ENCODE measurements at places on chromosomes 2 and 18. TPM values are rescaled to one million over a fixed set of nuclear protein-coding genes. Genes with fewer than 3 reads are reported as not detected.

GRCh38 chr2:7992612-7993602, 688.9 kb upstream of the ID2 start:
- no peak for DNase-seq
- H3K27me3 ChIP-seq = no peaks in the 10 kb centered on the region
- H3K27ac ChIP-seq = no peak overlapping the region
- H3K36me3 ChIP-seq = no peaks in the 10 kb centered on the region
- no peak overlapping the region for H3K4me3 ChIP-seq
- H3K4me1 ChIP-seq = no peaks in the 10 kb centered on the region

The UGT1A5 gene
- total RNA-seq = not detected

The MEP1B gene
- 0.18 TPM for total RNA-seq

GRCh38 chr2:161123531-161124030, 36.6 kb upstream of the TANK start:
- peak overlapping the region; percentile 75 for H3K27ac ChIP-seq
- no peaks in the 10 kb centered on the region for H3K27me3 ChIP-seq
- H3K4me3 ChIP-seq = no peak overlapping the region
- H3K36me3 ChIP-seq = no peaks in the 10 kb centered on the region

- H3K27ac ChIP-seq = no peak overlapping the region
- H3K4me3 ChIP-seq = peak overlapping the region; percentile 46
- H3K4me1 ChIP-seq = peaks cover 10% of the 10 kb centered on the region
- no peaks in the 10 kb centered on the region for H3K36me3 ChIP-seq
- H3K27me3 ChIP-seq = no peaks in the 10 kb centered on the region
- no peak for DNase-seq
These were observed 3.5 kb upstream of the NEURL3 start for GRCh38 chr2:96508521-96509113.

The LRRC30 gene
- not detected for total RNA-seq

The ATOH8 gene
- 3.8 TPM for total RNA-seq

- DNase-seq = no peak
- H3K4me3 ChIP-seq = no peak overlapping the region
- H3K27ac ChIP-seq = no peak overlapping the region
- peaks cover 70% of the 10 kb centered on the region for H3K27me3 ChIP-seq
- H3K4me1 ChIP-seq = peaks cover 5% of the 10 kb centered on the region
- no peaks in the 10 kb centered on the region for H3K36me3 ChIP-seq
These were observed 1.3 kb downstream of the HOXD10 start for GRCh38 chr2:176117823-176118371.

All from pancreas (tissue), 10 donors.